ENCODE measurements at places on chromosomes 4 and X. TPM values are rescaled to one million over a fixed set of nuclear protein-coding genes. Genes with fewer than 3 reads are reported as not detected.

DNA sequence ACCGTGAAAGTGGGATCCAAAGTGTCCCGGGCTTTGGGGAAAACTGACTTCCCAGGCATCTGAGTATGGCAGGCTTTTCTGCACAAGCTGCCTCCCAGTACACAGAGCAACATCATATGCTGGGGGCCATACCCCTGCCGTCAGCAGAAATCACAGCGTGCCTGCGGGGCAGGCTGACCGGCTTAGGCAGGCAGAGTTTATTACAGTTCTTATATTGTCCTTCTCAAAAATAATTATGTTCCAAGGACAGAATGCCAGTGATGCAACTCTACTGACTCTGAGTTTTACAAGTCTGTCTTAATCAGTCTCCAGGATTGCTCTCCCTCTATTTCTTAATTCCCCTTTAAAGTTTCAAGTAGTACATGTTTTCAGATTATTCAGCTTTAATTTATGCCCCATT, 37.0 kb downstream of the IL21 start:
- DNase-seq, result no peak

DNA sequence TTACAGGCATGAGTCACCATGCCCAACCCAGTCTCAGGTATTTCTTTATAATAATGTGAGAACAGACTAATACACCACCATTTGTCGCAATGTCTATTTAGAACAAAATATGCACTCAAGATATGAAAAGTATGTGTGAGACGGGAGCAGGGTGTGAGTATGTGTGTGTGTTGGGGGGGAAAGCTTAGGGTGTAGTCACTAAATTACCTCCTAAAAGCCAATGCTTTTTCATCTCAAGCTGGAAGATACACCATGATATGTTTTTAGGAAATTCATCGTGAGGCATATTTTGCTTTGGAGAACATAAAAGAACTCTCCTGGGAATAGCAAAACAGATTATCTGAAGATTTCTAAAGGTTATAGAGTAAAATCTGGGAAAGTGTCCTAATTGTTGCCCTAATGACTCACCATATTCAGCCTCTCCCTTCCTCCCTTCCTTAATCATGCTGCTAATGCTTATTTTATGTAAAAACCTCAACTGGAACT, 262.7 kb downstream of the PDHA2 start:
- DNase-seq, result no peak

- no peak for DNase-seq
Observed at GRCh38 chr4:184957446-184958115, 60.7 kb upstream of the HELT start.

GRCh38 chr4:129804461-129804981, 708.6 kb downstream of the C4orf33 start:
- no peak for DNase-seq

GRCh38 chrX:136195247-136195646, 47.9 kb downstream of the FHL1 start:
- DNase-seq, result no peak

DNA sequence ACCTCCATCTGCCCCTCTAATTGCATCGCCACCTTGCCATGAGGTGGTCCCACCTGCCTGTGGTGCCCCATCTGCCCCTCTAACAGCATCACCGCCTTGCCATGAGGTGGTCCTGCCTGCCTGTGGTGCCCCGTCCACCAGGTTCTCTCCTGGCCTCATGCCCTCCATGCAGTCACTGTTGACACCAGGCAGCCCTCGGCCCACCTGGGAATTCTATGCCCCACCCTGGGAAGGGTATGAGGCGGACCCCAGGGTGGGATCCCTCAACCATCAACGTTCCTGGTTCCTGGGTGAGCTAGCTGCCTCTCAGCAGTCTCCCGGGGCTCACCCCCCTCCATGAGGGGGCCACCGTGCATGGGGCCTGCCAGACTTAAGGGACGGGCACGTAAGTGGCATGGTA, 38.9 kb downstream of the ACOX3 start:
- no peak for DNase-seq

DNA sequence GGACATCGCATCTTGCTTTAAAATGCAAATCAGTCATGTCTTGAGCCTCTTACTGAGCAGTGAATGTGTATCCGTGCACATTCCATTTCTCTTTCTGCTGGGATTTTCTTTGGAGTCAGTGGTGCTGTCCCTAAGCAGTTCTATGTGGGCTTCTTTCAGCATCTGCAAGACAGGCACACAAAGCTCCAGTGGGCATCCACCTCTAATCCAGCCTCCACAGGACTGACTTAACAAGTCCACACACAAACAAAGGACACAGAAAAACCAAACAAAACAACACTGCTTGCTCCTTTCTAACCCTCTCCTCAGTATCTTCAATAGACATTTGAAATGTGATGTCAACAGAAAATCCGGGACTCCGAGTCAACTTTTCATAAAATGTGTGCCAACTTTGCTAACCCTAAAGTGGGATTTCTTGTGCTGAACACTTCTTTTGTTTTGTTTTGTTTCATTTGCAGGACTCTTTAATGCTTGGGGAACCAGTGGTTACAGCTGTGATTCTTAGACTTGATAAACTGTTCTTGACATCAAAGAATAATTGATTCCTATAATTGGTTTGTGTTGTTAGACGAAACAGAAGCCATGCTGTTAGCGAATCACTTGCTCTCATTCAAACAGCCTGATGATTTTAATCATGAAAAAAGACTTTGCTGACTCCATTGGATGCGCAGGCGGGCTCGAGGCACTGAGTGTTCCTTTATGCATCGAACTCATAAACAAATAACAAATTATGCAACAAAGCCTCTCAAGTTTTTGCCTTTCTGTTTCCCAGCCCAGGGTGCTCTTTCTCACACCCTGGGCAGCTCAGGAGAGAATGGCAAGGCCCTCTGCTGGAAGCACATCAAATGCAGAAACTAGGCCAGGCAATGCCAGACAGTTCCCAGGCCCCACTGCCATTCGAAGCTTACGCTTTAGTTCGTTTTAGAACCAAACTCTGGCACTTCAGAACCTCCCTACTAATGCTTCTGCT, 20.1 kb downstream of the ETNPPL start:
- DNase-seq, result no peak

DNA sequence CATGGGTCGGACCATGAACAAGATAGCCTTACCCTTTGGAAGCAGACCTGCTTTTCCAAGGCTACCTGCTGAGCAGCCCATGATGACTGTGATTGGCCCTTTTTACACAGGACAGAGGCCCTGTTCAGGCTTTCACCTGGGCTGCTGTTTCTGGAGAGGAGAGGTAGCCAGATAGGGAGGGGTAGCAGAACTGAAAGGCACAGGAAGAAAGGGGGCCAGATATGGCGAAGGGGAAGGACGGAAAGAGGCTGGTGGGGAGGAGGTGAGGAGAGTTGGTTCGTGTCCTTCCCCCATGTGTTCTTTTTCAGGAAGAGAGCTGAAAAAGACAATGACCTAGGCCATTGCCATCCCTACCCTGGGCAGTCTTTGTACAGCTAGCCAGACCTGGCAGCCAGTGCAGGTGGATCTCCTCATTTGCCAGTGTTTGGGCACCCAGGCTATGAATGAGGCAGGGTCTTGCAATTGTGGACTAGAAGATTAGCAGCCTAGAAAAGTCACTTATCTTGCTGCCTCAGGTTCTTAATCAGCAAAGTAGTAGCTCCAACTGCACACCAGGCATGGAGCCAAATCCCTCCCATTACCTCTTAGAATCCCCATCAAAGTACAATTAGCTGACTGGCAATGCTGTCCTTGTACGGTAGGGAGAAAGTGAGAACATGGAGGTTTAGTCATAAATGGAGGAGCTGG, 139.6 kb downstream of the AMMECR1 start:
- no peak for DNase-seq

The RS1 gene
- not detected for total RNA-seq

DNA sequence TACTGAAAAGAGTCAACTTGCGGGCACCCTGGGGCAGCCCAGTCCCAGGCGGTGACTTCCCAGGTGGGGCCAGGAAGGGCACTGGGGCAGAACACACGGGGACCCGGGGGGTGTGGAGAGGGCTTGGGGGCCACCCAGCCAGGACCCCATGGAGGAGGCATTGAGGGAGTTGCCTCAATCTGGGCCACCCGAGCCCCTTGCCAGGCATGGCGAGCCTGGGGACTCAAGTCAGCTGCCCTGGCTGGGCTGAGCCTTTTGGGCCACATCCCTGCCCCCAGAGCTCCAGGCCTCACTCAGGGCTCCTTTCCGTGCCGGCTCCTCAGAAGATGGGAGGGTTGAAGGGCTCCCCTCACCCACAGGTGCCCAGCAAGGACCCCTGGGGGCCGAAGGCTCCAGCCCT, 6.6 kb upstream of the CPLX1 start:
- DNase-seq, result no peak

DNA sequence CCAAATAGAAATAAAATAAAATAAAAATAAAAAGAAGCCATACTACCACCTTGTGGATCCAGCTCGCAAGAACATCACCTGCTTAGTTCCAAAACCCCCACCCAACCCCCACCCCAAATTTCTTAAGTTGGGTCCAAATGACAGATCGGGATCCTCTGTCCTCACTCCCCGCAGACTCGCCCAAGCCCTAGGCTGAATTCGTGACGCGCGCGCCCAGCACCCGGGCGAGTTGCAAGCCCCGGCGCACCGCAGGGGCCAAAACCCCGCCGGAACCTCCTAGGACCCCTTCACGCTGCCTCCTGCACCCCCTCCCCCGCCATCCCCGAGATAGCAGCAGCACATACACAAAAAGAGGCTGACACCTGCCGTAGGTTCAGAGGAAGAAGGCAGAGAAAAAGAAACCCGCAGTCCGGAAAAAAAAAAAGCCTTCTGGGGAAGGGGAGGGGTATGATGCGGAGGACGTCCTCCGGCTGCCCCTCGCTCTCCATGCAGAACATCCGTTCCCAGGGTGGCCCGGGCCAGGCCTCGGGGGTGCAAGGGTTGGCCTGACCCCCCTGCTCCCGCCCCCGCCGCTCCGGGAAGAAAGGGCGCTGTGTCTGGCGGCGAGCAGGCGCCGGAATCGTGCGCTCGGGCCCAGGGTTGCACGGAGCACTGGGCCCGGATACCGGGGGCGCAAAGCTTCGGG, 2.6 kb downstream of the NLGN4X start:
- DNase-seq, result no peak

- no peak for DNase-seq
Observed at GRCh38 chrX:96474029-96474740, 210.5 kb upstream of the DIAPH2 start.

DNA sequence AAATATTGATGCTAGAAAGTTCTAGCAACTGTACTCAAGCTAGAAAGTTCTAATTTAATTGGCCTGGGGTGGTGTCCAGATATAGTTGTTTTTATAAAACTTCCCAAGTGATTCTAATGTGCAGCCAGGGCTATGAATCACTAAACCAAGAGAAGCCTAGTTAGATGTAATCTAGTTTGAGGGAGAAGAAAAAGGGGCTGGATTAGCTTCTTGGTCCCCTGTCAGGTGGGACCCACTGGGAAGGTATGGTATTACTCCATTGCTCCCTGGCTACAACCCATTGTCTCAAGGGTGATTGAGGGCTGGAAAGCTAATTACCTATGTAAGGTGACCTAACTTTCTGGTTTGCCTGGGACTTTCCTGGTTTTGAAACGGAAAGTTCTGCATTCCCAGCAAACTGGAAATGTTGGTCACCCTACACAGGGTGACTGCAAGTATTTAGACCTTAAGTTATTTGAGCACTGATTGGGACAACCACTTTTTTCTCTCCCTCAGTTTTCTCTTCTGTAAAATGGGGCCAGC, 23.9 kb upstream of the MSN start:
- DNase-seq, result no peak

- no peak for DNase-seq
Observed at GRCh38 chr4:1368421-1369090, 21.5 kb downstream of the UVSSA start.

GRCh38 chrX:45771114-45771513, 570.4 kb upstream of the DIPK2B start:
- peak; percentile 50 for DNase-seq

GRCh38 chr4:150289881-150290280, 211.6 kb downstream of the DCLK2 start:
- DNase-seq, result no peak

- DNase-seq, result no peak
Observed at GRCh38 chrX:71191248-71191647, 31.8 kb upstream of the GJB1 start.

- DNase-seq, result no peak
Observed at GRCh38 chr4:24405341-24405740, 179.0 kb downstream of the DHX15 start.

DNA sequence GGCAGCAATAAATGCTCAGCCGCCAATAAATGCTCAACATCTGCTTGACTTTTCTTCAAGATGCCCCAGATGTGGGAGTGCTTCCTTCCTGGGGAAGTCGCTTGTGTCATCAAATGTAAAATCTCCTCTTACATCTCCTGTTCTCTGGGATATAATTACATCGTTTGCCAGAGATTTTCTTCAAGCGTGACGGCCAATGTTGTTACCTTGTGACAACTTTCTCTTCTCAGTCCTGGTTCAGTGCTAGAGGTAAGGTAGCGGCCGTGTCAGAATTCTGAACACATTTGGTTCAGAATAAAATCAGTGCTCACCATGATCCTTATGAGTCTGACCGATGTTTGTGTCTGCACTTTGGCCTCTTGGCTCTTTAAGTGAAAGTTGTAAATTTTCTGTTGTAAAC, 102.5 kb downstream of the ASMT start:
- no peak for DNase-seq

The SLC9B1 gene
- total RNA-seq, result 0.12 TPM
